A172 (cell line): ENCODE measurements at places on chromosomes 2 and 18.

- DNase-seq = no peak
Observed at GRCh38 chr2:31031132-31031706, 107.0 kb downstream of the GALNT14 start.

DNA sequence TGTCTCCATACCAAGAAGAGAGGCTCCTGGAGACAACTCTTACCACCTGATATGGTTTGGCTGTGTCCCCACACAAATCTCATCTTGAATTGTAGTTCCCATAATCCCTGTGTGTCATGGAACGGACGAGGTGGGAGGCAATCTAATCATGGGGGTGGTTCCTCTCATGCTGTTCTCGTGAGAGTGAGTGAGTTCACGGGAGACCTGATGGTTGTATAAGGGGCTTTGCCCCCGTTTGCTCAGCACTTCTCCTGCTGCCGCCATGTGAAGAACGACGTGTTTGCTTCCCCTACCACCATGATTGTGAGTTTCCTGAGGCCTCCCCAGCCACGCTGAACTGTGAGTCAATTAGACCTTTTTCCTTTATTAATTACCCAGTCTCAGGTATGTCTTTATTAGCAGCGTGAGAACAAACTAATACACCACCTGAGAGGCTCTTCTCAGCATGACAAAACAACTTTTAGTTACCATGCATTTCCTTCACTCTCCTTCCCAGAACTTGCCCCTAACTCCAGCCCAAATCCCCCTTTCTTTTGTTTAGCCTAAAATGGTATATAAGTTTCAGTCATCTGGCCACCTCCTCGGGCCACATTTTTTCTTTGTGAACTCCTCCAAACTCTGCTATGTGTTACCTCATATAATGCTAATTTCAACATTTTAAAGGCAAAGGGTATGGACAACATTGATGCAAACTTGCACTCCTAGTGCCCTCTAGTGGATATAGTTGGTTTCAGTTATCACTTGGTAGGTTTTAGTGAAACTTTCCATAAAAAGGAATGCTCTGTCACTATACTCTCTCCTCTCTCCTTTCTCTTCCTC is 58.6 kb upstream of the SLC25A52 start:
- DNase-seq = peak; percentile 55

DNA sequence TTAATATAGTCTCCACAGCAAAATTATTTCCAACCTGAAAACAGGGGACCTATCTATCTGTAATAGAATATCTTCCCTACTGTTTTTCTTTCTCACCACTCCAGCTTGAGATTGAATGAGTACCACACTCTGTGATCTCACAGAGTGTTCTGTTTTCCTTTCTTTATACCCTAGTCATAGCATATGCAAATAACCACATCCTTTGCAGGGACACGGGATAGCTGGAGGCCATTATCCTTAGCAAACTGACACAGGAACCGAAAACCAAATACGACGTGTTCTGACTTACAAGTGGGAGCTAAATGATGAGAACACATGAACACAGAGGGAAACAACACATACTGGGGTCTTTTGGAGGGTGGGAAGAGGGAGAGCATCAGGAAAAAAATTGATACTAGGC is 224.7 kb downstream of the SLC8A1 start:
- no peak for DNase-seq

DNA sequence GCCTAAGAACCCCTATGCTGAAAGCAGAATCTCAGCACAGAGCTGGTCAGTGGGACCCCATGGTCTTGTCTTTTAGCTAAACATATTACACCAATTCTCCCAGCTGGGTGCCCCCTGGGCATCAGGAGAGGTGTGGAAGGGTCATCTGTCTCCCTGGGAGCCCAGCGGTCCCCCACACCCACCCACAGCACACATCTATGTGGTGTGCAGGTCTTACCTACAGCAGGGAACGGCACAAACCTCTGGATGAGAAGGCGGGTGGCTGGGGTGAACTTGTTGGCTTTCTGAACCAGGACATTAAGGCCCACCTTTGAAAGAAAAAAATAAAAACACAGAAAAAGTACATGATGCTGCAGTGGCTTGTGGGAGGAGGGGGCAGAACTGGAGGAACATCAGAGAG is 70.7 kb downstream of the EMX1 start:
- DNase-seq = no peak

GRCh38 chr2:7572450-7572849 is 655.2 kb downstream of the RNF144A start:
- no peak for DNase-seq

- DNase-seq = no peak
Observed at GRCh38 chr2:72780477-72780876, 45.4 kb downstream of the EXOC6B start.

DNA sequence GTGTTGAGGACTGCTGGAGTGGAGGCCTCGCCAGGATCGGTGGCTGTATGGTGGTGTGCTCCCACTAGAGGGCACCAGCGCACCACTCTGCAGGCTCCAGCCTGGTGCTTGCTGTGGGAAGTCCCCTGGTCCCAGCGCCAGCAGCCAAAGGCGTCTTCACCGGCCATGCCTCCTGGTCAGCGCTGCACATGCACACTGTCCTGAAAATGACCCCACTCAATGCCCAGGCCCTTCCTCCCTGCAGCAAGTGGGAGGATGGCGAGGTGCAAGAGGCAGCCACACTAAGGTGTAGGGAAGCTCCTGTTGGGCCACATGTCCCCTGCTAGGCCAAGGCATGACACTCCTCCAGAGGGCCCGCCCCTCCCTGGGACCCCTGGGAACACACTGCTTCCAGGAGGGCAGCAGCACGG is 136.5 kb downstream of the CTIF start:
- peak; percentile 73 for DNase-seq

- no peak for DNase-seq
Observed at GRCh38 chr2:146850746-146851145, 994.1 kb upstream of the ACVR2A start.

GRCh38 chr2:189481071-189481470 is 39.8 kb downstream of the WDR75 start:
- no peak for DNase-seq

DNA sequence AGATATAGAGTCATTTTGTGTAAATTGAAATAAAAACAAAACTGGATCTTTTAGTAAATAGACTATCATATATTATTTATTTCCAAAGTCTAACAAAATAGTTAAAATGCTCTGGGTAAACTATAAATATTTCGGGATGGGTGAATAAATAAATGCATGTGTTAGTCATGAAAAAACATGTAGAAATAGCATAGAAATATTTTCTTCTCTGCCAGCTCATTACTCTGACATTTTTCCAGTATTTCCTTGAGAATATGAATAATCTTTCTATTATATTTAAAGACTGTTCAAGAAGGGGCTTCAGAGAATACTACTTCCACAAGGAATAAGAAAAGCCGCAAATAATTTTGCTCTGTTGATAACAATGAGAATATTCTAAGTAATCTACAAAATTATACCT is 880.4 kb downstream of the TRIB2 start:
- no peak for DNase-seq

DNA sequence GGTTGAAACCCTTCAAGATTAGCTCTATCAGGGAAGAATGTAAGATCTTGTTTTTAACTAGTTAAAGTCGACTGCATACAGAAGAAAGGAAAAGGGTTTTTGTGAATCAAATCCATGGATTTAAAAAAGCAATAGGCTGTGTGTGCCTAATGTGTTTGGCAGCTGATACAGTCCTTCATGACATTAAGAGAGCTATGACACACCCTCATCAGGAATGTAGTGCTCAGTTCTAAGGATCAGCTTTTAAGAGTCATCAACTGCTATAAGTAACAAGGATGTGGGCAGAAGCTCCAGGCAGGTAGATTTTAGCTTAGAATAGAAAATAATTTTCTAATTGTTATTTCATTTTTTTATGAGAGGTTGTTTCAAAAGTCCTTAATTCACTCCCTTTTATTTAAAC is 52.9 kb downstream of the PPP1R1C start:
- DNase-seq = peak; percentile 77

GRCh38 chr2:40487602-40488001 is 35.7 kb upstream of the SLC8A1 start:
- DNase-seq = no peak

- no peak for DNase-seq
Observed at GRCh38 chr2:14866736-14867352, 234.3 kb downstream of the LRATD1 start.

DNA sequence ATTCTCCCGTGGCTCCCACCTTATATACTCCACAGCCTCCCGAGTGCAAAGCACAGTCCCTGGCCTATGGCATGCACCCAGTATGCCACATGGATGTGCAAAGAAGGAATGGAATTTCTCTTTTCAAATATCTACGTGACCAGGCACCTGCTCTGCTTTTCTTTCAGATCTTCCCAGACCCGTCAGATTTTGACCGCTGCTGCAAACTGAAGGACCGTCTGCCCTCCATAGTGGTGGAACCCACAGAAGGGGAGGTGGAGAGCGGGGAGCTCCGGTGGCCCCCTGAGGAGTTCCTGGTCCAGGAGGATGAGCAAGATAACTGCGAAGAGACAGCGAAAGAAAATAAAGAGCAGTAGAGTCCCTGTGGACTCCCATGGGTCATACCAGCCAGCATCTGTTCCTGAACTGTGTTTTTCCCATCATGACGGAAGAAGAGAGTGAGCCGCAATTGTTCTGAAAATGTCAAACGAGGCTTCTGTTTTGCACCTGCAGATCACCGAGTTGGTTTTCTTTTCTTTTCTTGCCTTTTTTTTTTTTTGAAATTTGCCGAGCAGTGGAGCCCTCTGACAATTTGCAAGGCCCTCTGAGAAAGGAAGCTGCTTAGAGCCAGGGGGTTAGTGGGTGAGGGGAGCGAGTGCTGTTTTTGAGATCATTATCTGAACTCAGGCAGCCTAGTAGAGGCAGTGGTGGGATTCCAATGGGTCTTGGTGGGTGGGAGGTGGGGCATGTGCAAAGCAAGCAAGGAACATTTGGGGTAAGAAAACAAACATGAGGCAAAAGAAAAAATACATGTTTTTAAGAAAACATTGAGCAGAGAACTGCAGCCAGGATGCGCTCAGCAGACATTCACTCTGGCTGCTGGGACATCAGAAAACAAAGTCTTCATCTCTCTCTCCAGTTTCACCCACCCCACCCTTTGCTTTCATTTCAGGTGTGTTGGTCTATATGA is 26.2 kb downstream of the LBH start:
- no peak for DNase-seq

DNA sequence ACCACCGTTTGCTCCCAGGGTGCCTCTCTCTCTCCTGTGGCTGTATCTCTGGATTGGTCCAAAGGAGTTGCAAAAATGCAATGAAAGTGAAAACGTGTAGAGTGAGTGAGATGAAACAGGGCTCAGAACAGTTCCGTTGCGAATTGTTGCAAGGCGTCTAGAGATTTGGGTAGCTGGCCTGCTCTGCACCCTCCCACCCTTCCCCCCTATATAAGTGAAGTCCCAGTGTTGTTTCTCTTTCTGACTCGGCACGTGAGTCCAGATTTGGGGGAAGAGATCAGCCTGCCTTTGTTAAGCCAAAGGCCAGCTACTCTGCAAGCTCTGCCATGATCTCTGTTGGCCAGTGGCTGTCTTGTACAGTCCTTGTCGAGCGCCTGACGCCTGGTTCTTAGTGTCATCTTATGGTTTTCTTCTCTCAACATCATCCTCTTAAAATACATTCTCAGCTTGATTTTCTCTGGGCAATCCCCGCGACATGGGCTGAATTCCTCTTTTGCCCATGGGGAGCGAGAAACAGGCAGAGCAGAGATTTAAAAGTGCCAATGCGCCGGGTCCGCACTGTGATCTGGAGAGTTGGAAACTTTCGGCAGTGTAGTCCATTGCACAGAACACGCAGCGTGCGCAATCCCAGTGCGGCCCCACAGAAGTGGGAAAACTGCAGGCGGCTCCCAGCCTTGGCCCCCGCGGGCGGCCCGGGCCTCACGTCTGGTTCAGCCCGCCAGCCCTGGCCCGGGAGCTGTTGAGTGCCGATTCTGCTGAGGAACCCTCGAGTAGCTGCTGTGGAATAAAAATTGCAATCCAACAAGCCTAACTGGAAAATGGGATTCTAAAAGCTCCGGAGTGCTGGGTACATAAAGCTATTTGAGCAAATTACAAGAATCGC is 9.3 kb downstream of the MEIS1 start:
- no peak for DNase-seq

DNA sequence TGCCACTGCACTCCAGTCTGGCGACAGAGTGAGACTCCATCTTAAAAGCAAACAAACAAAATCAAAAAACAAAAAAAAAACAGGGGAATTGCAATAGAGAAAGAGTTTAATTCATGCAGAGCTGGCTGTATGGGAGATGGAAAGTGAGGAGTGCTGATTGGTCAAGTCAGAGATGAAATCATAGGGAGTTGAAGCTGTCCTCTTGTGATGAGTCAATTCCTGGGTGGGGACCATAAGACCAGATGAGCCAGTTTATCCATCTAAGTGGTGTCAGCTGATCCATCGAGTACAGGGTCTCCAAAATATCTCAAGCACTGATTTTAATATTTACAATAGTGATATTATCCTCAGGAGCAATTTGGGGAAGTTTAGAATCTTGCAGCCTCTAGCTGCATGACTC is 45.3 kb downstream of the FRZB start:
- peak; percentile 23 for DNase-seq

DNA sequence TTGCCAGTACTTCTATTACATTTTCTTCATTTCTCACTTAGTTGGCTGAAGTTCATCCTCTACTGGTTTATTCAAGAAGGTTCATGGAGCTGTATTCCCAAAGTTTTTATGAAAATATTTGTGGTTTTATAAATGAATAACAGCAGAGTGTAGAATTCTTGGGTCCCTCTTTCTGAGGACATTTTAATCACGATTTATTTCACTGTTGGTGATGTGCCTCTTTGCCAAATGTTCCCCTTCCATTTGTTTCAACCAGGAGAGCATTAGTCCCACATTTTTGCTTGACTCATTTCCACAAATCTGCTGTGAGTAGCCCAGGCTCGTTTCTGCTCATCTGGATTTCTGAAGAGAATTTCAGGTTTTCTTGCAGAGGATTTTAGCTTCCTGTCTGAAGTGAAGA is 20.8 kb downstream of the COPS7B start:
- no peak for DNase-seq

DNA sequence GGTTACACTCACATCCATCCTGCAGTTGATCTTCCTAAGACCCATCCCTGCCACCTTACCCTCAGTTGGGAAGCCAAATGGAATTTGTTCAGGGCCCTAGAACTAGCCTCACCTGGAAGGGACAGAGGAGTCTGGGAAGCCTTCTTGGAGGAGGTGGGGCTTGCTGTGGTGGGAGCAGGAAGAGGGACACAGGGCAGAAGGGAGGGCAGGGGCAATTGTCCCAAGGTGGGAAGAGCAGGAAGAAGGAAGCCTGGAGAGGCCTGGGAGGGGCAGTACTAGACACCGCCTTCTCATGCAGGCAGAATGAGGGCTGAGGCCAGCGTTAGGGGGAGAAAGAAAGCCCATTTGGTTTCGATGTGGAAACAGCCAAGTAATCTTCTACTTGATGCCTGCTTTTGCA is 34.1 kb upstream of the ASPRV1 start:
- no peak for DNase-seq

- no peak for DNase-seq
Observed at GRCh38 chr2:134325696-134326095, 71.8 kb downstream of the MGAT5 start.

- no peak for DNase-seq
Observed at GRCh38 chr2:217593732-217594131, 409.1 kb downstream of the TNS1 start.

GRCh38 chr2:132697556-132698205 is 27.7 kb upstream of the LYPD1 start:
- DNase-seq = no peak

GRCh38 chr2:113027691-113028090 is 22.4 kb downstream of the IL36A start:
- no peak for DNase-seq

- DNase-seq = no peak
Observed at GRCh38 chr2:83112858-83113257, 1346.2 kb downstream of the SUCLG1 start.

GRCh38 chr18:41613003-41613609 is 341.9 kb upstream of the PIK3C3 start:
- DNase-seq = no peak
